NB4 (cell line): ENCODE measurements at places on chromosomes 5 and 9.

- no peak for DNase-seq
Measured at GRCh38 chr9:126612326-126612812, 1.4 kb upstream of the LMX1B start.

DNA sequence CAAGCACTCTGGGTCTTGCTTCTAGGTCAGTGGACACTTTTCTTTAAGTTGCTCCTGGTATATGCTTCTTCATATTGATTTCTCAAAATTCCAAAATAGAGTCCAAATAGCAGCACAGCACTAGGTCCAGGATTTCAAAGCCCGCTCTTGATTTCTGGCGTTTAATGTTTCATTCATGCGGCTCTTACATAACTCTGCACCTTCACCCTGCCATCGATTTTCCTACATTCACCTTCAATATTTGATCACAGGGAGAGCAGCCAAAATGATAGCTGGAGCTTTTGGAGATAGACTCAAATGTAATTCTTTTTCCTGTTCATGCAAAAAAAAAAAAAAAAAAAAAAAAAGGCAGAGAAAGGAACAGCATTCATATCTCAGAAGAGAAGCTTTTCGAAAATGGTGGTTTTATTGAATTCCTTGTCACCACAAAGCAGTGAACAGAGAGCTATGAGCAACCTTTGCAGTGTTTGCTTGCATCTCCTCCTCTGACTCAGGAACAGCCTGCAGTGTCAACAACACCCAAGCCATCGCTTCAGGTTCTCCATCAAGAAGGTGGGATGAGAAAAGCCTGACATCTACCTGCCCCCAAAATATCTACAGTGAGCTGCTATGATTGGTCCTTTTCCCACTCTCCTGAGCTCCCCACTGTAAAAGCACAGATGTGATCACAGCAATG lies 97.8 kb downstream of the MED10 start:
- no peak for DNase-seq

DNA sequence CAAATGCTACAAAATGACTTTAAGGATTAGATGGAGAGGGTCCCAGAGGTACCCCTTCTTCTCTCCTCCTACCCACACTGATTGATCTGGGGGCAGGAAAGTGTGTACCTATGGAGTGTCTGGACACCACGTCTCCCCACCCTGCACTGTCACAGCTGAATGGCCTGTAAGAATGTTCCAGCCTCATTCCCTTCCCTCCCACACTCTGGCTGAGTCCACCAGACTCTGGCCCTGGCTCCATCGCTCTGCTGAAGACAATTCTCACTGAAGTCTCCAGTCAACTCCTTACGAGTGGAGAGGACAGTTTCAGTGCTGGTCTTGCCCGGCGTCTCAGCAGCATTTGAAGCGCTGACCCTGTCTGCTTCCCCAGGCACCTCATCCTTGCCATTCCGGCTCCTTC lies 105.8 kb downstream of the TTLL11 start:
- DNase-seq, result no peak

- DNase-seq, result no peak
Measured at GRCh38 chr9:112278152-112278551, 55.3 kb downstream of the PTBP3 start.

DNA sequence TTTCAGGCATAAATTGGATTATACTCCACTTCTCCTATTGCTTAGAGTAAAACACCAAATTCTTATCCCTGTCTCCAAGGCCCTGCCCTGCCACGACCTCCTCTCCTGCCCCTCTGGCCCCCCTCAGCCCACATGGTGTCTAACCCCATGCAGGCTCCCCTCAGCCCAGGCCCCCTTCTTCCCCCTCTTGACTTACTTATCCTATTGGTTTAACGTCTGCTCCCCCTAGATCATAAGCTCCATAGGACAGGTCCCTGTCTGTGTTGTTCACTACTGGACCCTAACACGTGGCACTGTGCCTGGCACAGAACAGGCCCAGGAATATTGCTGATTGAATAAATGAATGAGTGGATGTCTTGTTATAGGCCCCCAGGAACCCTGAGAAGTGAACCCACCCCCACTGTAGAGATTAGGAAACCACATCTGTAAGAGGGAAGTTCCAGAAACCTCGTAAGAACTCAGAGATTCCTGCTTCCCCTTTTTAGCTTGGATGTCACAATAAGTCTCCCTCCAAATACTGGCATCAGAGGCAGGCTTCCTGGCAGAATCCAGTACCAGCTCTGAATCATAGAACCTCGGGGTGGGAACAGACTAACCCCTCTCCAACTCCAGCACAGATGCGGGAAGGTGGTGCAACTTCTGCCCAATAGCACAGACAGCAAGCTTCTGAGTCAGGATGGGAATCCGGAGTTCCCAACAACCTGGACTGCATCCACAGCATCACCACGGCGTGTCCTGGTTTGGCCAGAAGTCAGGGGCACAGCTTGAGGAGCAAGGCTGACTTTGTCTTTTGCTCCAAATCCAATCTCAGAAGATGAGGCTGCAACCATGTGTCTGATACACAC lies 31.5 kb downstream of the HRH2 start:
- DNase-seq, result peak; percentile 88

- peak; percentile 29 for DNase-seq
Measured at GRCh38 chr5:14343376-14343775, 200.2 kb downstream of the TRIO start.

GRCh38 chr9:91771027-91771426 lies 179.0 kb downstream of the ROR2 start:
- DNase-seq, result peak; percentile 22

GRCh38 chr5:153796527-153796926 lies 242.2 kb downstream of the FAM114A2 start:
- DNase-seq, result no peak

- DNase-seq, result no peak
Measured at GRCh38 chr9:118992813-118993794, 376.1 kb downstream of the BRINP1 start.

- no peak for DNase-seq
Measured at GRCh38 chr9:85045271-85045670, 375.7 kb downstream of the NTRK2 start.

- DNase-seq, result no peak
Measured at GRCh38 chr5:5572976-5573797, 150.7 kb downstream of the ICE1 start.

DNA sequence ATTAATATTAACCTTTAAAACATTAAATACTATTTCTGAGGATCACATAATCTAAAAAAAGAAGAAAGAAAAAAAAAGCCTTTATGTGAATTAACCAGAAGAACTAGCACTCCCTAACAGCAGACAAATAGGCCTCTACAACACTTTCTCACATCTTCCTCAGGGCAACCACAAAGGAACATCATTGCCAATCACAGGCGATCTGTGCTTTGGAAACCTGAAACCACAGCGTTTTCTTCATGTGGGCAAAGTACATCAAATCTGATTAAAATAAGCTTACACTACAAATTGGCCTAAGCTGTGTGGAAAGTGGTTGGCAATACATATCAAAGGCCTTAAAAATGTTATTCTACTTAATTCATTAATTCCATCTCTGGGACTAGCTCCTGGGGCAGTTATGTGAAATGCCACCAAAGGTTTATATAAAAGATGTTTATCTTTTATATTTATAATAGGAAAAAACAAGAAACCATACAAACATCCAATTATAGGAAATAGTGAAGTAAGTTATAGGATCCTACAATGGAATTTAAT lies 184.8 kb upstream of the TBCA start:
- DNase-seq, result no peak

GRCh38 chr5:83721953-83722901 lies 1.6 kb upstream of the HAPLN1 start:
- no peak for DNase-seq

- no peak for DNase-seq
Measured at GRCh38 chr5:117686926-117687325, 1112.3 kb upstream of the SEMA6A start.

DNA sequence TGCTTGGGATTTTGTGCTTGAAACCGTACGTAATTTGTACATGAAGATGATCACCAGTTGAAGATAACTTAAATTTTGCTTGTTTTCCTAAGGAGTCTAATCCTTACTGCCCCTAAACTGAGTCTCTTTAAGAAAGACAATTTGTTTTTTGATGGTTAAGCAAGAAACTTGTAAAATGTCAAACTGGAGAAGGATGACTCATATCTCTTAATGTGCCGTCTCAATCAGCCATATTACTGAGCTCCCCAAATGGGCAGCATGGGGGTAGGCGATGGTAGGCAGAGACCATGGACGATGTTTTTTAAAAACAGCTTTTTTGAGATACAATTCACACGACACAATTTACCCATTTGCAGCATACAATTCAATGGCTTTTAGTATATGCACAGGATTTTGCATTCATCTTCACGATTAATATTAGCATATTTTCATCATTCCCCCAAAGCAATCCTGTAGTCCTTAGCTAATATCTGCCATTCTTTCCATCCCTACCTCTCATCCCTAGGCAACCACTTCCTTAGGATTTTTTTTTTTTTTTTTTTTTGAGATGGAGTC lies 14.3 kb downstream of the ARHGAP26 start:
- DNase-seq, result peak; percentile 61

GRCh38 chr9:23590276-23591000 lies 235.6 kb downstream of the ELAVL2 start:
- DNase-seq, result peak; percentile 0

DNA sequence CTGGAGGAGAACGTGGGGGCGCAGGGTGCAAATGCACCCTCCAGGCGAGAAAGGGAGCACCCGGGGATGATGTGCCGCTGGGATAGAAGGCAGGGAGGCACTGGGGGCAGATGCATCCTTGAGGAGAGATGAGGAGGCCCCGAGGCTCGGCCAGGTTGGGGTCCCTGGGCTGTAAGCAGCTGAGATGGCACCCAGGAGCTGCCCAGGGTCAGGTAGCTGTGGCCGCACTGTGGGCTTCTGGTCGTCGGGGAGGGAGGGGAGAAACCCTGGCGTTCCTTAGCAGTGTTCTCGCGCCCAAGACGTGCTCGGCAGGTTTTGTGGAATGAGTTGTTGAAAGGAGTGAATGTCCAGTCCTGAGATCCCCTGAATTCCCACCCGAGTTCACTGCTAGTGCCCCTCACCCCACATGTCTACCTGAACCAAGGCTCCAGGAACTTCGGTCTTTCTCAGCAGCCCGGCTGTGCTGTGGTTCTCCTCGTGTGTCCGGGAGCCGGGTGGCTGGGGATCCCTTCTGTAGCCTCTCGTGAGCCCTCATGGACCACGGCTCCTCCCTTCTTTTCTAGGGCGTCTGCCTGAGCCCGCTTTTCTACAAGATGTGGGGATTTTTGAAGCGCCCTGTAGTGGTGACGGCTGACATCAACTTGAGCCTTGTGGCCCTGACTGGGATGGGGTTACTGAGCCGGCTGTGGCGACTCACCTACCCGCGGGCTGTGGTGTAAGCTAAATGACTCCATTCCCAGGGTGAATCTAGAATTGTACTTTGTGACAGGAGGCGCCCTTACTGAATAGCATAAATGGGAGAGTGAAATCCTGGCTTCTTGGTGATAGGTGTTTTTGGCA lies 1.1 kb downstream of the POMT1 start:
- peak; percentile 78 for DNase-seq

DNA sequence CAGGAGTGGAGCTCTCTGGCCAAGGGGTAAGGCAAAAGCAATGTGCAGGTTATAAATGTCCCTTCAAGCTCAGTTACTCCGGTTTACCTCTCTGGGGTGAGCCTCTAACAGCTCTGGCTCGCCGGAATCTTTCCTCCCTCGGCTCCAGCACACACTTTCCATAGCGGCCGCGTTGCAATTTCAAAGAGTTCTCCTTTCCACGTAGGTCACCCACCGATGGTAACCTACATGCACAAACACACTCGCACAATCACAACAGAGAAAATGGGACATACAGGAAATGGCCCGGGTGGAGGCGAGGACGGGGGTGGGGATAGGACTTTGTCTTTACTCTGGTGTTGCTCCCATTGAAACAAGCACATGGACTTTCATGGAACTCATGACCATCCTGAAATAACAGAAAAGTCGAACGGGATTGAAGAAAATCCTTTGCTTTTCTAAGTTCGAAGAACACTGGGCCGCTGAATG lies 1.2 kb downstream of the LHFPL2 start:
- DNase-seq, result peak; percentile 41

- DNase-seq, result no peak
Measured at GRCh38 chr5:68771221-68771620, 322.6 kb upstream of the SLC30A5 start.

DNA sequence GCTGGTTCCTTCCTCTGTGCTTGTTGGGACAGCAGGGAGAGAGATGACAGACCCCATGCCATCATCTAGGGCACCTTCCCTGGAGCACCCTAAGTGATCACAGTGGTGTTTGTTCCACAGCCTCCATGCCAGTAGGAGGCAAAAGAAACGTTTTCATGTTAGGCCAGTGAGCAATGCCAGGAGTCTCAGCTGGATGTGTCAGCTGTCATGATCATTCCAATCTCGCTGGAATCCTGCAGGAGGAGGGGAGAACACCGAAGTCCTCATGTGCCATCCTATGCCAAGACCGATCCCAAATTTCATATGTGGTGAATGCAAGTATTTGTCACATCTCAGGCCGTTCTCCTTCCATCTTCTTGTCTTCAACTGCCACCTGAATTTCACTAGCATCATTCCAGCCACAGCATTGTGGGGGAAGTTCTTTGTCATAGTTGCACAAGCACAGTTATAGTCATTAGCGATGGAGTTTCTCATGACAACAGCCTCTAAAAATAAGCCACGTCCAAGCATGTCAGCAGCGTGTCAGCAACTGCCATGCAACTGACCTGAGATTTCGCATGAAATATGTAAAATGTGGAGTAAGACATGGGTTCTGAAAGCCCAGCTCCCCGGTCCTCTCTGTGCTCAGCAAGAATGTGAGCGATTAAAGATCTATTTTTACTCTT lies 97.2 kb upstream of the DNAH5 start:
- peak; percentile 22 for DNase-seq

DNA sequence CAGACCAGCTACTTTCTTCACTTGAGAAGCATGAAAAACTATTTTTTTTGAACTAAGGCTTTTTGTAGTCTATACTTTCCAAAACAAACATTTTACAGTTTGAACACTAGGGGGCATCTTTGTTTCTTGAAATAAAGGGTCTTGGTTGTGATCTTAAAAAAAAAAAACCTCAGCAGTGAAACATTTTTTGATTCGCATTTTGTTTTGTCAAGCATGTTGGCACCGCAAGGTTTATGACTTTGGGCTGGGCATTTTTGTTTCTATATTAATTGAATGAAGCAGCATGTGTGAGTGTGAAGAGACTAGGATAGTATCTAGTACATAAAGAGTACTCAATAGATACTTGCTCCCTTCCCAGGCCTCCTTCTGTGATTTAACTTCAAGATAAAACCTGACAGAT lies 31.6 kb upstream of the ACOT12 start:
- DNase-seq, result peak; percentile 49

GRCh38 chr9:98039607-98040017 lies 16.9 kb upstream of the NANS start:
- no peak for DNase-seq
